ENCODE measurements at places on chromosomes 1 and 21.

DNA sequence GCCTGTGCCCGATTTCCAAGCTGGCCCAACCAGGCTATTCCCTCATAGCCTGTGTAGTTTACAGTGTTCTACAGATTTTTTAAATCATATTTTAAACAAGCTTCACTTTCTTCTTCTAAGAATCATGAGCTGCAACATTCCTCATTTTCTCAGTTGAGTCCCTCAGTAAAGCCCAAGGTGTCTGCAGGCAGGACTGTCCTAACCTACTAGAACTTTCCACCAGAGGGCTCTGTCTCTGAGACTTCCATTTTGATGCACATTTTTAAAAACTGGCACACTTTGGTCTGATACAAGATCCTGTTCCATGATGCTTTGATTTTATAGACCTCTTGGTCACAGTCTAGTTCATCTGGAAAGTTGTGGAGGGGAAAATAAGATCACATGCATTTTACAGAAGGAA, 21.6 kb upstream of the SLAMF6 start:
- DNase-seq, result no peak

GRCh38 chr1:214332946-214333798, 52.2 kb downstream of the SMYD2 start:
- DNase-seq, result no peak

DNA sequence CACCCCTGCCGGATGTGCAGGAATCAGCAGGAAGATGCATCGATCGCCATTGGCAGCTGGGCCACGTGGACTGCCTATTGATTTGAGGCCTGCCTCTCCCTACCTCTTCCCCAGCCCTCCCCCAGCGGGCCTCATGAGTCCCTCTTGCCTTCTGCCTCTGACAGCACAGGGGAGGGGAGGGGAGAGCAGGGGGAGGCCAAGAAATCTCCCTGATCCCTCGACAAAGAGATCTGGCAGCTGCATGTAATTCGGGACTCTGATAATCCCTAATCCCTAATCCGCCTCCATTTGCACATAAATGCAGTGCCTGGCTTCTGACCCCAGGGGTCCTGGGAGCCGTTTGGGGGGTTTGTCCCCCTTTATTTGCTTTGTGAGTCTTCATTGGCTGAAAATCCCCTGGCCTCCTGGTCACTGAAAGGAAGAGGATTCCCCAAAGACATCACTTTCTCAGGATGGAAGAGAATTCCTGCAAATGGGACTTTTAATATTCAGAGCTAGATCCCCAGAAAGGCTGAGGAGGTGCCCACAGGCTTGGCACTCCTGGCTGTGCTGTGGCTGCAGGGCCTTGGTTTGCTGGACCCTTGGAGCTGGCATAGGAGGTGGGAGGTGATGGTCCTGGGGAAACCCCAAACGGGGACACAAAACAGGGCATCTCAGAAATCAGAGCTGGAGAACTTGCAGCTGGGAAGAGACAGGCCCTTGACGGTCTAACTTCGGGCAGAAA, 239.4 kb upstream of the POU3F1 start:
- no peak for DNase-seq

GRCh38 chr1:235746245-235746644, 96.7 kb upstream of the GNG4 start:
- no peak for DNase-seq

- no peak for DNase-seq
Measured at GRCh38 chr1:180962178-180962577, 49.5 kb downstream of the KIAA1614 start.

GRCh38 chr1:162302306-162303003, 74.2 kb downstream of the SPATA46 start:
- DNase-seq, result no peak

DNA sequence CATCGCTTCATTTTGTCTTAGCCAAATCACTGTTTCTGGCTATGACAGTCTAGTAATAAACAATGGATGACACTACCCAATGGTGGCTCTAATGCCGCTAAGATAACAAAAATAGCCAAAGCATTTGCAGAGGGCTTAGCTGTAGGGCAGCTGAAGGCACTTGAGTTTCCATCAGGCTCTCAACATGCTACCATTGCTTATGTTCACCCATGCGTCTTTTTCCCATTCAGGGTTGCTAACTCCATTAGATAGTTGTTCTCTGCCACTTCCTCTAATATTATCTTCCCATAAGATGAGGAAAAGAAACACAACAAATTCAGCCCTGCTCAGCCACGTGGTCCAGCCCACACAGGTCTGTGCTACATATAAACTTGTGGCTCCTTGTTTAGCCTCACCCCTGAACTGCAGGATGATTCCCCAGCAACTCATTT, 159.6 kb downstream of the TOMM20 start:
- no peak for DNase-seq

GRCh38 chr1:37945743-37946702, 830 bp downstream of the INPP5B start:
- DNase-seq, result no peak

GRCh38 chr1:226571893-226572292, 23.3 kb downstream of the STUM start:
- no peak for DNase-seq

DNA sequence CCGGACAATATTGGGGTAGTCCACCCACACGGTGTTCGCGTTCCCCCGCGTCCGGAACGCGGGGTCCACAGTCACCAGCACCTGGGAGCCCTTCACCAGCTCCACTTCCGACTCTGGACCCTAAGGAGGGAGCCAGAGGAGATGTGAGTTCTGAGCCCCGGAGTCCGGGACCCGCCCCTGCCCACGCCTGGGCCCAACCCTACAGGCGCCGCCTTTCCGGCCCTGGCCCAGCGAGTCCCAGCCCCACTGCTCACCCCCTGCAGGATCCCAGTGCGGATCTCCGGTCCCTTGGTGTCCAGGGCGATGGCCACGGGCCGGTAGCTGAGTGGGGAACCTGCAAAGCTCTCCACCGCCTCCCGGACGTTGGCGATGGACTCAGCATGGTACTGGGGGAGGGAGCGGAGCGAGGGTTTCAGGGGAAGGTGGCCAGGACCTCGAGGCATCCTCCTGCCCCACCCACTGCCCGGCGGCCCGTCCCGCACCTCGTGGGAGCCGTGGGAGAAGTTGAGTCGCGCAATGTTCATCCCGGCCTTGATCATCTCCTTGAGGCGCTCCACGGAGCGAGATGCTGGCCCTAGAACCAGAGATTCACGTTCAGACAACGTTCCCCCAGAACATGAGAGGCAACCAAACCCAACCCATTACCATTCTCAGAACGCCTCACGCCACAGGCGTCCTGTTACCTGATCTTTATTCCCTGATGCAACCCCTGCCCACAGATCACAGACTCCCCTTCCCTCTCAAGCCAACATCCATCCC, 5.9 kb downstream of the PKLR start:
- DNase-seq, result no peak

DNA sequence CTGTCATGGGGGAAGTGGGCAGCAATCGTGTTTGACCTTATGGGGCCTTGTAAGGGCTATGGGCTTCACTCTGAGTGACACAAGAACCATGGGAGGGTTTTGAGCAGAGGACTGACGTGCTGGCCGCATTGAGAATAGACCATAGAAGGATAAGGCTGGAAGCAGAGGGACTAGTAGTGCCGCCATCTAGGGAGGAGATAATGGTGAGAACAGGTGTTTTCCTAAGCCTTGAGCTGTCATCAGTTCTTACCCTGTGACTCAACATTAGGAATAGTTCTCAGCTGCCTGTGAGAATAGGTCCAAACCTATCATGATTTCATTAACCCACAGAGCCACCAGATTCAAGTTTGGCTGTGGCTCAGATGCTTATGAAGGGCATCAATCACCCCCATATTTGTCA, 228.5 kb downstream of the CACNA1E start:
- no peak for DNase-seq

DNA sequence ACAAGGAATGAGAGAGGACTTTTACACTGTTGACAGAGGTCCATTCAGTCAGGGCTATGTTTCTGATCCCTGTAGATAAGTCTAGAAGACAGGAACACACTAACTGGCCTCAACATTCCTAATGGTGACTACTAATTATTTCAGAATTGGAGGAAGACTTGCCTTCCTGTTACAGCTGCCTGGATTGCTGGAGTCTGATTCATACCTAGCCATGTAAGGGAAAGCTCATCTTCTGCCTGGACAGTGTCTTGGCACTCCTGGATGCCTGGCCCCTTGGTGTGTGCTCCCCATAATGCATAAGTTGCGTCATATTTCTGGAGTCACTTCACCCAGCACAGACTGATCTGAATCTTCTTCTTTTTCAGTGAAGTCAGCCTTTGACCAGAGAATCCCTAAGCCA, 326.0 kb upstream of the RUNX1 start:
- DNase-seq, result no peak

- DNase-seq, result no peak
Measured at GRCh38 chr1:35603468-35603867, 30.4 kb downstream of the TFAP2E start.

GRCh38 chr1:11053758-11054137, 6.1 kb downstream of the SRM start:
- DNase-seq, result no peak

DNA sequence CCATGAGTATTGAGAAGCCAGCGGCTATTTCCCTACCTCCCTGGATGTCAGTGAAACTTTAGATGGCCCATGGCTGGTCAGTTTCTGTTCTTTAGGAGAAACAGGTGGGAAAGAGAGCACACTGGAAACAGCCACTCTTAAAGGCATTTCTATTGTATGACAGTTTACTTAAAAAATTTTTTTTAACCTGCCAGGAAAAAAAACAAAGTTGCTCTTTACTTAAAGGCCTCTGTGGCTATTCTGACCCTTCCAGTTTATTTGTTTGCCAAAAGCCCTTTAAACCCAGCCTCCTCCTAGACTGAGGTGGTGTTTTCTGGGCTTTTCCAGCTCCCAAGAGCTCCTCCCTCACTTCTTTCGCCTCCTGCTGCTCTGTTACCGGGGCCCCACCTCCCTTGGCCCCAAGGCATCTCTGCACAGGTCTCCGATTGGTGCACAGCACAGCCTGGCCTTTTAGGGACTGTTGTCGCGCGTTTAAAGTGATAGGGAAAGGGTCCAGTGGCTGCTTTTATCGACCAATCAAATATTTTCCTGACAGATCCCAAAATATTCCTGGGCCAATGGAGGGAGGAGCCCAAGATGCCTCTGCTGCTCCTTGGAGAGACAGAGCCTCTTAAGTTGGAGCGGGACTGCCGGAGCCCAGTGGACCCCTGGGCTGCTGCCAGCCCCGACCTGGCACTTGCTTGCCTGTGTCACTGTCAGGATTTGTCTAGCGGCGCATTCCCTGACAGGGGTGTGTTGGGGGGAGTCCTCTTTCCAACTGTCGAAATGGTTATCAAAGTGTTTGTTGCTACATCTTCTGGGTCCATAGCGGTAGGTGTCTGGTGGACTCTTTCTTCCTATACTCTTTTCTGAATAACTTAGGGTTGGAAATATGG, at the start of gene SH3BGR:
Gene SH3BGR (plus strand): TSS at position 639 of the 875 bp plus-strand sequence. CDS start 127 bp downstream, at position 766.
- DNase-seq, result no peak

DNA sequence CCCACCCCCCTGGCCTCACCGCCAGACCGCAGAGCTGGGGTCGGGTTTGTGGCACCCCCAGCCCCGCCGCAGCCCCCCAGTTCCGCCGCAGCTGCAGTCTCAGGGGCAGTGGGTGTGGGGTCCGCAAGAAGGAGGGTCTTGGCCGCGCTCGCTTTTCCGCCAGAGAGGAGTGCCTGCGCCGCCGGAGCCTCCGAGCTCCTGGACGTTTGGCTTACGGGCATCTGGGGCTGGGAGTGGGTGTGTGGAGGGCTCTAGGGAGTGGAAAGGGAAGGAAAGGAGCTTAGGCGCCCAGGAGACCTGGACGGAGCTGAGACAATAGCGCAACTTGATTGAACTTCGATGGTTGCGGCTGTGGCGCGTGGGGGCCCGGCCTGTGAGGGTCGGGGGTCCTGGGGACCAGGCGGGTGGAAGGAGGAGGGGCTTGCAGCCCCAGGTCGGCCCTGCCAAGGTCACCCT, 88.8 kb upstream of the IPO9 start:
- no peak for DNase-seq

- no peak for DNase-seq
Measured at GRCh38 chr1:219629296-219629880, 16.5 kb upstream of the ZC3H11B start.

- DNase-seq, result no peak
Measured at GRCh38 chr1:88029142-88029541, 654.9 kb upstream of the PKN2 start.

- no peak for DNase-seq
Measured at GRCh38 chr1:20322825-20323612, 32.3 kb downstream of the VWA5B1 start.

GRCh38 chr1:97827887-97828286, 92.9 kb downstream of the DPYD start:
- no peak for DNase-seq

- DNase-seq, result no peak
Measured at GRCh38 chr1:227785094-227785804, 30.2 kb upstream of the PRSS38 start.

DNA sequence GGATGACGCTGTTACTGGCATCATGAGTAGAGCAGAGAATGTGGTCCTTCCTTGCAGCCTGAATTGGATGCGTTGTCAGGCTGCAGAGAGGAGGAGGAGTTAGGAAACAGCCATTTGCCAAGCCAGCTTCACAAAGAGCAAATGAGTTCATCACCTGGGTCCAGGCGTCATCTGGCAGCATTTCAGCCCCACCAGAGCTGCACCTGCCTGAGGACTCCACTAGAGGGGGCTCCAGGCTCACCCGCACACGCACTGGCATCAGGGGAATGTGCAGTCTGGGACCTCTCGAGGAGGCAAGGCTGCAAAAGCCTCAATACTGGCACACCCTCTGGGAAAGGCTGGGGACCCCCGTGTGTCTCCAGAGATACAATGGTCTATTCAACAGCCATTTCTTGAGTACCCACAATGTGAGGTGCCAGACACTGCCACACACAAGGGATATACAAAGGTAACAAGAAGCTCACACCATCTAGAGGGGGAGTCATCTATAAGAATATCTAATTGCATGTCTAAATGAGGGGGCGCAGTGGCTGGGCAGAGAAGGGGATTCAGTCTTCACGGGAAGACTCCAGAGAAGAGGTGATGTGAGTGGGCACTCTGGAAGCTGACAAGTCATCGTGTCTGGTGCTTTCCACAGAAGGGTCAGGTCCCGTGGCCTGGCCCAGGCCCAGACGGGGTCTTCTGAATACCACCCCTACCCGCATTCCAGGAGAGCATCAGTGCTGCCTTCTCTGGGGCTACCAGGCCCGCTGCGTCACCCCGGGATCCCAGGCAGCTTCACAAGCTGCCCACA, 53.5 kb upstream of the CNTN2 start:
- peak; percentile 14 for DNase-seq

DNA sequence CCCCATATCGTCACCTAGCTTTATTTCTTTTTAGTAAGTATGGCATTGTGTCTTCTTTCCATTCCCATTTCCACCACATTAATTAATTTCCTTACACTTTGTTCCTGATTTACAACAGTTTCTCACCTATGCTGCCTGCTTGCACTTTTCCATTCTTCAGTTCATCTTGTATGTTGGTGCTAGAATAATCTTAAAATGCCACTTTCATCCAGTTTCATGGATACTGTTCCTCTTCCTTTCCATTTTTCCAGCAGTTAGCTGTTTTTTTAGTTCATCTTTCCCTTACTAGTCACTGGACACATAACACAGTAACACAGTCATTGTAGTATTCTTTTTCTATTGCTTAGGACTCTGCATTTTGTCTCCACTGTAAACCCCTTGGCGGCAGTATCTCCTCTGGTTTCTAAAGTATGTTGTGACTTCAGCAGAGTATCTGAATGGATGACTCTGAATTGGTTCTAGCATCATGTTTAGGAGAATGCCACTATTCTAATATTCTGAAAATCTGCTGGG, 2.1 kb downstream of the CDC7 start:
- DNase-seq, result no peak
